ENCODE measurements at places on chromosomes 1 and 21.
A peak's percentile ranks its signal among the peaks of the same experiment; 100 is the strongest.

GRCh38 chr1:155038602-155039307 lies 5.1 kb downstream of the DCST1 start:
- no peak for DNase-seq

DNA sequence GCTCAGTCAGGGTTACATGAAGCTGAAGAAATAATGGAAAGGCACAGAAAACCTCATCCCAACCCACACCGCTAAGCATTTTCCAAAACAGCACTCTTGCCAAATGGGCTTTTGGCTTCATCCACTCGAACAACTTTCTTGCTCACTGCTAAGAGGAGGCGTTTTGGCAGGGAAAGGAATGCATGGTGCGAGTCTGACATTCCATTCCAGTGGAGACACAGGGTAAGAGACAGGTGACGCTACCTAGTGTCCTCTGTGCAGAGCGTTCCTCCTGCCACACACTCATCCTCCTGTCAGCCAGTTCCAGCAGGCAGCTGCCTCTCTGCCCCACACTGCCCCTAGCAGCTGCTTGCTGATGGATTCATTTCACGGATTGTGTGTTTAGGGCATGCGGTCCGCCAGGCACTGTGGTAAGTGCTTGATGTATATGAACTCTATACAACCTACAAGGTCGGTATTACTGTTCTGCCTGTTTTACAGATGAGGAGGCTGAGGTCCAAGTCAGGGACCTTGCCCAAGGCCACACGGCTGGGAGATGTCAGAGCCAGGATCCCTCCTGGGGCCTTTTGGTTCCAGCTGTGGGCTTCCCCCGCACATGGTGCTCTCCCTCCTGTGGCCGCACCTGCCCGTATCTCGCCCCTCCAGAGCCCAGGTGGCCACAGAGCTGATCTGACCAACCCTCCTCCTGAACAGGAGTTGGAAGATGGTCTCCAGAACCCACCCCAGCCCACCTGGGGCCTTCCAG lies 25.7 kb upstream of the BACE2 start:
- DNase-seq = peak; percentile 89

GRCh38 chr1:33119050-33119449 lies 38.1 kb downstream of the AZIN2 start:
- no peak for DNase-seq

GRCh38 chr1:21913763-21914162 lies 23.3 kb downstream of the HSPG2 start:
- DNase-seq = no peak

DNA sequence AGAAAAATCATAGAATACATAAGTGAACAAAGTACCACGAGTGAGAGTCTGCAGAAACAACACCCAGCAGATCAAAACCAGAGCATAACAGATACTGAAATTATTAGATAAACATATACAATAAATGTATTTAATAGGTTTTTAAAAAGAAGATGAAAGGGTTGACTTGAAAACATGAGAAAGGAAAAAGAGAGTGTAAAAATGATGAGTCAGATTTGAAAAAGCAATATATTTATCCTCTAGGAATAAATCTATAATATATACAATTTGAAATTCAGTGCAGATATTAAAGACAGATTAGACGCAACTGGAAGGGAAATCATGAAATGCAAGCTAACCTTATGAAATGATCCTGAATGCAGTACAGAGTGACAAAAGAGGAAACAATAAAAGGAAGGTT lies 170.2 kb upstream of the RUNX1 start:
- no peak for DNase-seq

GRCh38 chr1:10022656-10023055 lies 10.1 kb upstream of the UBE4B start:
- DNase-seq = no peak

GRCh38 chr1:31522556-31522845 lies 53.8 kb upstream of the TINAGL1 start:
- no peak for DNase-seq

DNA sequence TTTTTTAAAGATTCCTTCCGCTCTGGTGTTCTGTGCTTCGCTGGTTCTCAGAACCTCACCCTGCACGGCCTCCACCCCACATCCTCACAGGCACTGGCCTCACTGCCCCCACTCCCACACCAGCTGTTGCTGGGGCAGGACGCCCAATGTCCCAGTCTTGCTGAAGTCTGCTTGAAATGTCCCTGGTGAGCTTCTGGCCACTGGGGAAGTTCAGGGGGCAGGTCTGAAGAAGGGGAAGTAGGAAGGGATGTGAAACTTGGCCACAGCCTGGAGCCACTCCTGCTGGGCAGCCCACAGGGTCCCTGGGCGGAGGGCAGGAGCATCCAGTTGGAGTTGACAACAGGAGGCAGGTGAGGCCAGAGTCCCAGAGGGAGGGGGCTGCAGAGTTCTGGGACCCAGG lies at the start of gene C1QA:
Gene C1QA (plus strand): TSS at position 276 of the 400 bp plus-strand sequence. CDS start 989 bp downstream, outside the sequence.
- DNase-seq = no peak

GRCh38 chr1:27162090-27162489 lies 7.2 kb upstream of the SLC9A1 start:
- DNase-seq = no peak

DNA sequence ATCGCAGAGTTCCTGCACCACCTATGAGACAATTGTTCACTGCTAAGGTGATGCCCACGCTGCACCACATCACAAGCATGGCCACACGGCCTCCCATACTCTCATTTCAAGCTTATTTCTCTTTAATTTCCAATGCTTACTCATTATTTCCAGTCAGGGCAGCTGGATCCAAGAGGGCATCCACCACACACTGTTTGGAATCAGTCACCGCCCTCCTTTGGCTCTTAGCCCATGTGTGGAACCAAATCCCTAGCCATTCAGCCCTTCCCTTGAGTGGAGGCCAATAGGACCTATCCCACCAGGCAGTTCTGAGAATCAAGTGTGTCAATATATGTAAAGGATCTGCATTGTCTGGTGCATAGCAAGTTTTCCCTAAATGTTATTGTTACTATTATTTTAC lies 26.3 kb upstream of the PALMD start:
- DNase-seq = no peak

DNA sequence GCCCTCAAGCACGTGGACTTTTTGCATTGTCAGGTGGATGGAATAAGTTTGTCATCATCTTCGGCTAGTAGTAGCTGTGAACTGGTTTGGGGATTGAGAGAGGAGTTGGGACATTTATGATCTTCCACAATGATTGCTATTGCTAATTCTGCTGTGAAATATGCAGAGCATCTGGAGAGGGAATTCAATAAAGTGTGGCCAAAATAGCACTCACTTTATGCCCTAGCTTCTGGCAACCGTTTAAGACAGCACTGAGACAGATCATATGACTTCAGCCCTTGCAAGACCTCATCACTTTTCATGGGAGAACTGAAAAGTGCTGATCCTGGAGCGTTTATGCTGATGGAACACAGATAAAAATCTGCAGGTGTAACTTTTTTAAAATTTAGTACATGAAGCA lies 360.8 kb downstream of the GPATCH2 start:
- DNase-seq = no peak

GRCh38 chr1:115927971-115928370 lies 48.3 kb upstream of the SLC22A15 start:
- DNase-seq = no peak
